Activated CD4-positive, alpha-beta memory T cell treated with anti-CD3 and anti-CD28 coated beads for 36 hours (primary cell): ENCODE measurements at places on chromosomes 4 and X. TPM values are rescaled to one million over a fixed set of nuclear protein-coding genes. Genes with fewer than 3 reads are reported as not detected.

GRCh38 chrX:72048510-72049455, 82.9 kb downstream of the RTL5 start:
- H3K27ac ChIP-seq, result no peak overlapping the region
- no peak overlapping the region for H3K4me3 ChIP-seq

Gene BTK
- 0.21 TPM for total RNA-seq

- DNase-seq, result no peak
- no peak overlapping the region for H3K4me3 ChIP-seq
- no peak overlapping the region for H3K27ac ChIP-seq
- H3K27me3 ChIP-seq, result no peaks in the 10 kb centered on the region
Measured at GRCh38 chrX:152917656-152918579, 20.1 kb downstream of the ZNF185 start.

Gene PFKFB1
- 0.53 TPM for total RNA-seq

DNA sequence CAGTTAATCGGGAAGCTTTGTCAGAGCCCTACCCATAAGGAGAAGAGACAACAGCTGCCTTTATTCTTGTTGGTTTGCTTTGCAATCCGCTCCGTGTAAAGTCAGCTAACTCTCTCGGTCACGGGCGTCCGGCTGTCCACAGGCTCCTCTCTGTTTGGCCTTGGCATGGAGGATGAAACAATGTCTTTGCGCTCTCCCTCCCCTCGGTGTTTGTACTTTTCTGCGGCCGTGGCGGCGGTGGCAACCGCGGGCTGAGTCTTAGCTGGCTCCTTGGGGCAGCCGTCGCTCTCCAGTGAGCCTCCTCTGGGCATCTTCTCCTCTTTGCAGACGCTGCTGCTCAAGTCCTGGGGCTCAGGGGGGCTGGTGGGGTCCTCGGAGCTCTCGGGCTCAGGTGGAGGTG, 10.6 kb upstream of the IRAK1 start:
- H3K36me3 ChIP-seq, result peaks cover 16% of the 10 kb centered on the region
- DNase-seq, result no peak
- H3K27ac ChIP-seq, result no peak overlapping the region
- no peak overlapping the region for H3K4me3 ChIP-seq

GRCh38 chr4:189613207-189613606, 327.5 kb upstream of the FRG1 start:
- no peak overlapping the region for H3K4me3 ChIP-seq
- no peaks in the 10 kb centered on the region for H3K4me1 ChIP-seq
- no peak overlapping the region for H3K27ac ChIP-seq
- no peak for DNase-seq
- no peaks in the 10 kb centered on the region for H3K36me3 ChIP-seq

DNA sequence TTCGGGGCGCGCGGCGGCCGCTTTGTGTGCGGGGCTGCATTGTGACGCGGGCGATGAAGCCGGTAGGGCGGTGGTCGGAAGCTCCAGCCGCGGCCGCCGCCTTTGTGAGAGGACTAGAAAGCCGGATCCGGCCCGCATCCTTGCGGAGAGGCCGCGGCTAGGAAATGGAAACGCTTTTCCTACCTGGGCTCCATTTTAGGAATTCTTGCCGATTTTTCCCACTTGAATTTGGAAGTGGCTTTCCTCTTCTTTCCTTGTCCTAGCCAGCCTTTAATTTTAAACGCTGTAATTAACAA, 708 bp downstream of the TMSB4X start:
- peak overlapping the region; percentile 99 for H3K27ac ChIP-seq

Gene SLC38A5
- total RNA-seq, result 73.0 TPM

Gene ZNF518B
- 14.3 TPM for total RNA-seq
